Right lobe of liver (tissue), 6 donors: ENCODE measurements at places on chromosomes 2 and 18.

DNA sequence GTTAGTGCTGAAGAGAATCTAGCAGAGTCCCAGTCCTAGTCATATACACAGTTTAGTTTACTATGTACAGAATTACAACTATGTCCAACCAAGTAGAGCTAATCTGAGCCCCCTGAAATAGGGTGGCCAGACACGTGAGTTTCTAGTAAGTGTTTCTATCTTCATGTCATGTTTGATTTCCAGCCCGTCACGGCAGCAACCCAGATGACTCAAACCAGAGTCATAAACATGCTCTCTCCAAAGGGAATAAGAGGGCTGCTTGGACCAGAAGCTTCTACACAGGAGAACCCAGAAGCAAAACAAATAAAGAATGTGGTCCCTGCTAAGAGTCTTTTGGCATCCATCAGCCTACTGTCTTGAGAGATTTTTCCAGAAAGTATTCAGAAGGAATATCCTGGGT lies 64.9 kb upstream of the WIPF1 start:
- DNase-seq = no peak
- H3K4me1 ChIP-seq = no peaks in the 10 kb centered on the region
- H3K27me3 ChIP-seq = no peaks in the 10 kb centered on the region

DNA sequence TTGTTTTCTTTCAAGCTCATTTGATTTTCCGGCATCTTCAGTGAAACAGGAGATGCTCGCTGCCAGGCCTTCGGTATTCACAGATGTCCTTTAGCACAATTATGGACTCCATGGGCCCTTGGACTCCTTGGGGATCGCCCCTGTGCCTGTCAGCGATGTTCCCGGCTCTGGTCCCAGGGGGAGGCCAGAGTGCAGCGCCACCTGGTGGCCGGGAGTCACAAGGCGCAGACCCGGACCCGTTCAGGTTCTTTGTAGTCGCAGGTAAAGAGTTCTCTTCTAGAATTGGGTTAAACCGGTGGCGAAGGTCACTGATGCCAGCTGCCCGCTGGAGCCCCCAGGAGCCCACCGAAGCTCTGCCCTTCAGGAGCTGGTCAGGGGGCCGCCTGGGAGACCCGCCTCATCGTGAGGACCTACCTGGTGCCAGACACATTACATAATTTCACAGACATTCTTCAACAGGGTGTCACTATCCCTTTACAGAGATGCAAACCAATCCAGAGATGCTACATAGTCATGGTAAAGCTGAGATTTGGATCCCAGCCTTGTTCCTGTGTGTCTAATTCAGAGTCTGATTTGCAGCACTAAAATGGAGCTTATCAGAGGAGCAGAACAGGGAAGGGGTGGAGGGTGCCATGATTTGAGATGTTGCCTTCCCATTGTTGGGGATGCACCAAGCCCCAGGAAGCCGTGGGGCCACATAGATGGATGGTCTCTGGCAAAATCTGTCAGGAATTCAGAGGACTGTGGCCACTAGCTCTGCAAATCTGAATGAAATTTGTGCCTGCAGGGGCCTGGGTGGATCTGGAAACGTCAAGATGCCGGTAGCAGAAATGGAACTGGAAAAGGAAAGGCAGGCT lies 6.0 kb upstream of the INPP5D start:
- no peak overlapping the region for H3K27ac ChIP-seq
- no peaks in the 10 kb centered on the region for H3K4me1 ChIP-seq

- no peaks in the 10 kb centered on the region for H3K27me3 ChIP-seq
- no peaks in the 10 kb centered on the region for H3K36me3 ChIP-seq
- H3K4me1 ChIP-seq = no peaks in the 10 kb centered on the region
Measured at GRCh38 chr2:59390581-59390980, 1149.5 kb upstream of the FANCL start.

- H3K4me1 ChIP-seq = no peaks in the 10 kb centered on the region
- H3K27me3 ChIP-seq = no peaks in the 10 kb centered on the region
- no peak overlapping the region for H3K27ac ChIP-seq
- H3K4me3 ChIP-seq = no peak overlapping the region
Measured at GRCh38 chr2:147824620-147825019, 20.2 kb upstream of the ACVR2A start.

GRCh38 chr2:207478572-207478971 lies 51.2 kb upstream of the CREB1 start:
- no peak overlapping the region for H3K4me3 ChIP-seq
- H3K27ac ChIP-seq = no peak overlapping the region
- no peaks in the 10 kb centered on the region for H3K27me3 ChIP-seq
- H3K36me3 ChIP-seq = no peaks in the 10 kb centered on the region

GRCh38 chr2:170929686-170930050 lies 615 bp downstream of the GORASP2 start:
- H3K36me3 ChIP-seq = no peaks in the 10 kb centered on the region
- peak overlapping the region; percentile 90 for H3K4me3 ChIP-seq
- no peaks in the 10 kb centered on the region for H3K27me3 ChIP-seq
- peak overlapping the region; percentile 85 for H3K27ac ChIP-seq

- H3K36me3 ChIP-seq = no peaks in the 10 kb centered on the region
- no peak for DNase-seq
- H3K4me1 ChIP-seq = no peaks in the 10 kb centered on the region
- H3K27ac ChIP-seq = no peak overlapping the region
Measured at GRCh38 chr2:221372159-221372884, 199.8 kb downstream of the EPHA4 start.

DNA sequence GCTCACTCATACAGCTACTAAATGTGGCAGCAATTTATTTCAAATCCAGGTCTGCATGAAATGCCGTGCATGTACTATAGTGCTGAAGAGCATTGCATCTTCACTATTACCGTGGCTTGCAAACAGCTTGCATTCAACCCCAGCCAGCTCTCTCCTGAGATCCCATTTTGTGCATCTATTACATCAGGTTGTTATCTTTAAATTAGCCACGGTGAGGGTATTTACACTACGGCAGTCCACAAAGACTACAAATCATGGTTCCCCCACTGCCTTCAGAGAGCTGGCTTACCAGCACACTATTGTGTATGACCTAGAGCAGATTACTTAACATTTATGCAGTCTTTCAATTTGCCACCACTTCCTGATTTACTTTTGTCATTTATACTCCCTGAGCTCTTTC lies 621.3 kb upstream of the LRATD1 start:
- no peaks in the 10 kb centered on the region for H3K4me1 ChIP-seq
- no peaks in the 10 kb centered on the region for H3K27me3 ChIP-seq
- no peak overlapping the region for H3K4me3 ChIP-seq
- no peaks in the 10 kb centered on the region for H3K36me3 ChIP-seq
- no peak for DNase-seq

GRCh38 chr2:213034585-213034984 lies 116.8 kb downstream of the IKZF2 start:
- no peaks in the 10 kb centered on the region for H3K4me1 ChIP-seq
- no peak overlapping the region for H3K27ac ChIP-seq
- no peaks in the 10 kb centered on the region for H3K36me3 ChIP-seq
- no peaks in the 10 kb centered on the region for H3K27me3 ChIP-seq
- DNase-seq = no peak

GRCh38 chr18:58093311-58093803 lies 49.3 kb downstream of the NEDD4L start:
- no peaks in the 10 kb centered on the region for H3K27me3 ChIP-seq
- H3K36me3 ChIP-seq = no peaks in the 10 kb centered on the region
- DNase-seq = no peak
- H3K4me1 ChIP-seq = peaks cover 29% of the 10 kb centered on the region
- H3K27ac ChIP-seq = no peak overlapping the region

DNA sequence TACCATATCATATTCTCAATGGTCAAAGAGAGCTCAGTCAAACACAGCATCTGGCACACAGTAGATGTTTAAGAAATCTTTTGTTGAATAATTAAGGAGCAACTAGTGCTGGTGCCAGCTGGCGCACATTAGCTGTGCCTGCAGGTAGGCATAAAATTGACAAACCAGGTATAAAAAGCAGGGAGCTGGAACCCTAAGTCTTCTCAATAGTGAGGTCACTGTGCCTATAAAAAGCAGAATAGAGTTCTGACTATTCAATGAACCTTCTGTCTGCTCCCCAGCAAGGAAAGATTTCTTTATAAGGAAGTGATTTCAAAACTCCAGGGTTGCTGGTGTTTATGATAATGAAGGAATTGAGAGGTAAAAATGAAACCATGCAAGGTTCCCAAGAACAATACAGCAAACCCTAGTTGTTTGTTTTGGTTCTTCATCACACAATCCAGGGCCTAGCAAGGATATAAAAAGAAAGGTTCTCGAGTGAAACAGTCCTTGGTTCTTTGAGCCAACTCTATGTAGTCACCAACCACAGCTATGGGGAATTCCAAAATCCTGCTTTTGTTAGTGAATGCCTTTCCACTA lies 76.1 kb downstream of the THADA start:
- H3K4me3 ChIP-seq = no peak overlapping the region
- no peaks in the 10 kb centered on the region for H3K27me3 ChIP-seq
- peaks cover 21% of the 10 kb centered on the region for H3K4me1 ChIP-seq
- no peak for DNase-seq
- peak overlapping the region; percentile 34 for H3K27ac ChIP-seq
- no peaks in the 10 kb centered on the region for H3K36me3 ChIP-seq

GRCh38 chr2:242034996-242035814 lies 165.7 kb downstream of the RTP5 start:
- H3K36me3 ChIP-seq = no peaks in the 10 kb centered on the region
- H3K27me3 ChIP-seq = no peaks in the 10 kb centered on the region
- peak; percentile 32 for DNase-seq
- H3K4me1 ChIP-seq = peaks cover 13% of the 10 kb centered on the region

DNA sequence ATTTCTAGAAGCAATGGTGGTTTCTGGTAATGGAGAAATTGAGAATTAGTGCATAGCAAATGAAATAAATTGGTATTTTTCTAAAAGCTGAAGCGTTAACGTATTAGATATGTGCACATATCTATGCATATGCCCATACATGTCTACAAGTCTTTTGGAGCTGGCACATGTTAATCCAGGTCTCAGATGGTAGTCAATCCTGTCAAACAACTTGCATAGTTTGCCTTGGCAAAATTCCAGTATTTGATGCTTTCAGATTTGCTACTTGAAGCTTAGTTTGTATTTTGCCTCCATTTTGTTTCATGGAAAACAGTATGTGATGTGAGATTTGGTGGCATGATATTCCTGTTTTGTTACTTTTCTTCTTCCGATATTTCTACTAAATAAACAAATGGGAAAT lies 304.6 kb downstream of the PARD3B start:
- H3K4me3 ChIP-seq = no peak overlapping the region

DNA sequence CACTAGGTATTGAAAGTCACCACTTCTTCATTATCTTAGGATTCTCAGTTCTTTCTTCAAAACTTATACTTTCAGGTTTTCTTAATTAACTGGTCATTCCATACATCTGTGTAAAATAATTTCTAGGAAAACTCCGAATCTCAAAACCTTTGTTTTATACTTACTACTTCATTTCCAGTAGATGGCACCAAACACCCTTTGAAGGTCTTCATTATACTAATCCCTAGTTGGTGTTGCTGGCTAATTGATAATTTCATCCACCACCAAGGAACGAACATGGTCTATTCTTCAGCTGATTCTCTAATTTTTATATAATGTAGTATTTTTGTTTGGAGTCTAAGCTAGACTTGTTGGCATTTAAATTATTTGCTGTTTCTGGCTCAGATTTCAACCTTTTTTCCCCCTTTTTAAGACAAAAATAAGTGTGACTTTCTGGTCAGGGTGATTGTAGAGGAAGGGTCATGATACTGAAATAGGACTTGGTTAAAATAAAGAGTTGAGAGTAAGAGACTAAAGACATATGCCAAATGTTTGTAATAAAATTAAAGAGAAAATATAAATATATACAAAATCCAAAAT lies 2.8 kb upstream of the MXD1 start:
- no peak overlapping the region for H3K4me3 ChIP-seq
- no peaks in the 10 kb centered on the region for H3K27me3 ChIP-seq
- peak overlapping the region; percentile 100 for H3K27ac ChIP-seq
- no peaks in the 10 kb centered on the region for H3K36me3 ChIP-seq
- DNase-seq = no peak
- peaks cover 5% of the 10 kb centered on the region for H3K4me1 ChIP-seq

DNA sequence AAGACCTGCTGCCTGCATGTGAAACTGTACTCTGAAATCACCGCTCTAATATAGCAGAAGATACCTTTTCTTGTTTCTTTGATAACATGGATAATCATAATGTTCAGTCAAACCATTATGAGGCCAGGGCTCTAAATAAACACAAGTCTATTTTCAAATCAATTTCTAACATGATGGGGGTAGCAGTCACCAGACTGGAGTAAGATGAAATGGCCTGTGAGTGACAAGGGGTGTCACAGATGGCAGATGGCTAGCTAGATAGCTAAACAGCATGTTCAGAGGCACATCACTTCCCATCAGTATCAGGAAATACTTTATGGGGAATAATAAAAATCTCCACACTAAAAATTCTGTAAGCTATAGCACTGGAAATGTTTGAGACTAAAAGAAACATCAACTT lies 14.0 kb downstream of the MBD2 start:
- H3K4me3 ChIP-seq = no peak overlapping the region
- H3K27me3 ChIP-seq = no peaks in the 10 kb centered on the region
- no peak for DNase-seq

DNA sequence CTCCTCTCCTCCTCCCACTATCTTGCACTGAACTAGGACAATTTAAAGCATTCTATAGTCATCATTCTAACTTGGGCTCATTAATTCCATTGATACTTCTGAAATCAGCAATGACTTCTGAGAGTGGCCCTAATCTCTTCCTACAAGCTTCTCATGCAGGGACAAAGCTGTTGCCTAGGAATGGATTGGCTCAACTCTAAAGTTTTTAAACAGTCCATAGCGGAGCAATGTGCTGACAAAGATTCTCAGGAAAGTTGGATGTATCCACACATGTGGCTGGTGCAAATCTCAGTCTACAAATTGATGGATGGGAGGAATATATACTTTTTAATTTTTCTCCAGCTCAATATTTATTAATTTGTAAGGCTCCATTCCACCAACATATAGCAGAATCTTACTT lies 388.9 kb downstream of the SETBP1 start:
- no peak for DNase-seq
- H3K36me3 ChIP-seq = no peaks in the 10 kb centered on the region
- no peak overlapping the region for H3K27ac ChIP-seq
- no peak overlapping the region for H3K4me3 ChIP-seq

GRCh38 chr2:62281663-62282062 lies 85.7 kb downstream of the B3GNT2 start:
- H3K27ac ChIP-seq = no peak overlapping the region
- H3K4me3 ChIP-seq = no peak overlapping the region
- no peak for DNase-seq
- no peaks in the 10 kb centered on the region for H3K36me3 ChIP-seq

DNA sequence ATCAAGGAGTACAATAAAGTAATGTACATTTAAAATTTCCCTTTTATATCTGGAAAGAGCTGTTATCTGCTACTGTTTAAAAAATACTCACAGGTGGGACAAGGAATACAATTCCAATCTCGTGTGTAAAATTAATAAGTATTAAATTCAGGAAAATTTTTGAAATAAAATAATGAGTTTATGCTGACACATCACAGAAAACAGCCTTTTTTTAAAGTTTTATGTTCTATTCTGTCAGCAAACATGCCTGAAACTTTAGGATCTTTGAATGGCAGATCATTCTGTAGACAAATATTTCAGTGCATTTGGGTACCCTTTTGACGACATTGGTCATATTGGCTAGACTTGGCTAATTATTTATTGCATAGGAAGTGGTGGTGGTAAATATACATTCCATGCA lies 254.4 kb upstream of the ETAA1 start:
- no peak overlapping the region for H3K4me3 ChIP-seq
- H3K27ac ChIP-seq = no peak overlapping the region
- H3K4me1 ChIP-seq = no peaks in the 10 kb centered on the region
- no peaks in the 10 kb centered on the region for H3K27me3 ChIP-seq
- no peak for DNase-seq
